ENCODE measurements at places on chromosomes 11 and 22.

DNA sequence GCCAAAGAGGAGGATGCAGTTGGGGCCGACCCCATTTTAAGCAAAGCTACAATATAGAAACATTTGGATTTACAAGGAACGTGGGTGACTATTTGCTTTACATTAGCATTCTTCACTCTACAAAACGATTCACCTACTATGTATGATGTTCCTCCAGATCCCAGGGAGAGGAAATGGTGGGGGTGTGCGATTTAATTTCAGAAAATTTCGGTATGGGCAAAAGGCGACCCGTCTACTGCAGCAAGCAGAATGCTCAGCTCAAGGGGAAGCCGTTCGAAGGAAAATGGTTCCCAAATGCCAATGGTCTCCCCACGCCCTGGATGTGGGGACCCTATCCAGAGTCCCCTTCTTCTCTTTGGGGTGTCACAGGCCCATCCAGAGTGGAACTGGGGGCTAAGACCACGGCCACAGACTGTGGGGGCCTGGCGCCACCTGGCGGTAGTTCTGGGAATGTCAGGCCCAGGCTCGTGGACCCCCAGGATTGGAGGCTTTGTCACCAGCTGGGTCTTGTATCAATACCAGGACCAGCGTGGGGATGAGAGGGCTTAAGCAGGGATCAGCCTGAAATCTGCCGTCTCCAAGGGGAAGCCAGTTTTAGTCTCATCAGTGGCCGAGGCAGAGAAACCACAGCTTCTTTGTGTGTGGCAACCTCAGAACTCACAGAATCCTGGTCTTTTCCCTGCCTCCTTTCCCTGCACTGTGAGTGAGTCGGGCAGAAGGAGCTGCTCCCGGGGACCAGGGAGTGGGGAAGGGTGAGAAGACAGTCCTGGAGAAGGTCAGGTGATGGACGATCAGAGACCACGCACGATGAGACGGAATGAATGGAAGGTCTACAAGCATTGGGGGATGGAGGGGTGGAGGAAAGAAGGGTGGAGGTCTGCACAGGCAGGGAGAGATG lies 8.4 kb downstream of the LRRC10B start:
- DNase-seq: peak; percentile 52

GRCh38 chr11:1876361-1877063 lies 15.2 kb downstream of the PRR33 start:
- DNase-seq: no peak

GRCh38 chr11:8234425-8234821 lies 29.3 kb downstream of the LMO1 start:
- no peak for DNase-seq

GRCh38 chr11:45606514-45607281 lies 58.7 kb downstream of the CHST1 start:
- DNase-seq: no peak

- DNase-seq: no peak
These were observed 20.2 kb downstream of the MYBPC3 start for GRCh38 chr11:47332303-47332711.

DNA sequence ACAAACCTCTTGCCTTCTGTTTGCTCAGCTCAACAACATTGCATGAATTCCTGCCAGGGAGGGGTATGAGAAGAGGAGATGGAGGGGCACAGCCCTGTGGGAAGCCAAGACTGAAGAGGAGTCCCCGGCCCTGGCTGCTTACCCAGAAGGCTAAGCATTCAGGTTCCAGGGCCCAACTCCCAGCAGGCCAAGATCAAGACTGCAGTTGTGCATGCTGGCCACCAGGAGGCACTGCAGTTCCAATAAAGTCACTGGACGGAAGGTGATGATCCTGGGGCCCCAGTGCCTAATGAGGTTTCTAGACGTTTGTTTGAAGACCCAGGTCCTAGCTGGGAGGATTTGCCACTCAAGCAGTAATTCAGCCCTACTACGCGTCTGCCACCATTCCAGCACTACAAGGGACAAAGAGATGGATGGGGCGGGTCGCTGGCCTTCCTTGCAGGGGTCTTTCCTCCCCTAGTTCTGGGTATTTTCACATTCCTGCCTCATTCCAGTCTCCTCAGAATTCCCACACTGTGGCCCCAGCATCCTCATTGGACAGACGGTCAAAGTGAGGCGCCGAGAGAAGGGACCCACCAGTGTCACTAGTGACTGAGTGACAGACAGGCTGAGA lies 23.6 kb downstream of the ALX4 start:
- peak; percentile 69 for DNase-seq

- DNase-seq: no peak
These were observed 406.7 kb downstream of the MN1 start for GRCh38 chr22:27394806-27395404.

DNA sequence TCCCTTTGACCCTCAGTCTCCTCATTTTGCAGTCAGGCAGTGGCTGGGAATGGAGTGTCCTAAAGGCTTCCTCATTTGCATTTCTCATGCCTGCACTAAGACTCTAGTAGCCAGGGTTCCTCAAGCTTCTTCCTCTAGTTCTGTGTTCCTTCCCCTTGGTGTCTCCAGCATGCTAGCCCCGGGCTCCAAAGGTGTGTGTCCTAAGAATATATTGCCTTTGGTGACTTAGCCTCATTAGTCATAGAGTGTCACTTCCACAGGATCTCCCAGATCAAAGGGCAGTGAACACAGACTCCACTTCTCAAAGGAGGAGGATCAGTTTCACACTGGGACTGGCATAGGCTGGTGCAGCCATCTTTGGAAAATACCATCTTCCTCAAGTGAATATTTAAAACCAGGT lies 21.4 kb upstream of the ACER3 start:
- no peak for DNase-seq

- DNase-seq: no peak
These were observed 40.2 kb downstream of the CELF1 start for GRCh38 chr11:47512701-47513100.

DNA sequence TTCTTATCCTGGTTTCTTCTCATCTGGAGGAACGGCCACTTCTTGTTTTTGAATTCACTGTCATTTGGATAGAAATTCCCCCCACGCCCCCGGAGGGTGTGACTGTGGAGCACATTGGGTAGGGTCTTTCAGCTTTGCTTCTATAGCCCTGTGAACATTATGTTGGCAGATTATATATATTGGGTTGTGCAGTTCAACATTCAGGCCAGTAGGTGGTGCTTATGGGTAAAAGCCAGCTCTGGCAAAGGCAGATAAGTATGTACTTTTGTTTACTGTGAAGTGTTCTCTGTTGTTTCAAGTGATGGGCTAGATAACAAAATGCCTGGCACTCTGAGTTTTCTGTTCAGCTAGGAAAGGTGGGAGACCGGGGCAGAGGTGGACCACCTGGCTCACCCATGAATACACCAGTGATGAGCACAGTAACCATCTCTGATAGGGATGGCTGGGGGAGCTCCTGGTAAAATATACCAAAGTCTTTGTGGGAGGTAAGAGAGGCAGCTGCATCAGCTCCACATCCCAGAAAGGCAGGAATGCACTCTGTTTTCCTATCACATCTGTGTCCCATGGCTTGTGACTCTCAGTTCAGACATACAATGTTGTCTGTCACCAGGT lies 1348.2 kb upstream of the RAG2 start:
- DNase-seq: peak; percentile 70

GRCh38 chr11:126725043-126725442 lies 275.5 kb downstream of the KIRREL3 start:
- no peak for DNase-seq

DNA sequence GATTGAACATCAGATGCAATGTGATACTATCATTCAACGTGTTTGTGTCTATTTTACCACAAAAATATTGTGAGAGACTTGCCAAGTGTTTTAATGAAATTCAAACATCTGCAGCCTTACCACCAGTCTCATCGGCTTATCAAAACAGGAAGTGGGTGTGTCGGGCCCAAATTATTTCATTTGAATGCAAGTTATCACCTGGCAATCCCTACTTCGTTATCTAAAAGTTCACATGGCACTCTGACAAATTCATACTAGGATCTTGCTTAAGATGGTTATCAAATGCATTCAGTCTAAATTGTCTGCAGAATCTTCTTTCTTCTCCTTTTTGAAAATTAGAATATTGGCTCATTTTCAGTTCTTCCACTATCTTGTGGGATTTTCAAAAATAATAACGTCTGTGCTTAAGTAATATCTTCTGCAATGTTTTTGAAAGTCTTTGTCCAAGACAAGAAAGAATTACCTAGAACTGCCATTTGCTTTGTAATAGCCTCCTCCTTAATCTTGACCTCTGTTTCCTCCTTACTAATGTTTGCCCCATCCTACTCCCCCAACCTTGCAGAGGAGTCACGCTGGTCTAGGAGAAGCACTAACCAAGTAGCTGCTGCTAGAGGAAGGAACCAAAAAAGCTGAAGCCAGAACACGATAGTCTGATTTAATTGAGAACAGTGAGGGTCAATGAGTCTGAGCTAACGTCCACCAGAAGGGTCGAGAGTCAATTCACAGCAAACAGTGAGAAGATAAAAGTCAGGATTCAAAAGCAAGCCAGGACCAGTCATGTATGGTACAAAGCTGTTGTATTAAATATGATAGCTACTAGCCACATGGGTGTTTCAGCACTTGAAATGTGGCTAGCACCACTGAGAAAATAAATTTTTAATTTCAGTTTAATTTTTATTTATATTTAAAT lies 10.2 kb upstream of the BIRC3 start:
- DNase-seq: peak; percentile 46

- DNase-seq: peak; percentile 57
These were observed 2.4 kb downstream of the ATF4 start for GRCh38 chr22:39522567-39523300.

DNA sequence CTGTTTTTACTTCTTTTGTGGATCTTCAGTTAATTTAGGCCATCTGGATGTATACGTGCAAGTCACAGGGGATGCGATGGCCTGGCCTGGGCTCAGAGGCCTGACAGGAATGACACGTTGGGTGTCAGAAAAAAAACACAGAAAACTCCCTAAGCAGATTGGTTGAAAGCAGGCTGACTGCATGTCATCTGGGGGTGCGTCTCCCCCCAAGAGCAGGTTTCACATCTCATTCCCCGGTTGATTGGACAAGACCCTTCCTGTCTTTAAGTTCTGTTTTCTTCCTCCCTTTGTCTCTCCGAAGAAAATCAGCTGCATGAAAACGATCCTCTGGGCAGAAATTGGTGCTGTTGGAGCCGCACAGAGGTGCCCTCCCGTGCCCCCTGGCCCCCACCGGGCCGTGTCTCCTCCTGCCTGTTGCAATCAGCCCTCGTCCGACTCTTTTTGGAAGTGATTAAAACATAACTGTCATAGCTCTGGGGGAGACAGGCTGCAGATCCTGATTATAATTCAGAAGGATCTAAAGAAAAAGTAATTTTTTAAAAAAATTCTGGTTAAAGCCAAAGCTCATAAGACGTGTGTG lies 71.8 kb upstream of the PARVG start:
- DNase-seq: no peak

- peak; percentile 76 for DNase-seq
These were observed 198.2 kb downstream of the SWAP70 start for GRCh38 chr11:9861860-9862725.

DNA sequence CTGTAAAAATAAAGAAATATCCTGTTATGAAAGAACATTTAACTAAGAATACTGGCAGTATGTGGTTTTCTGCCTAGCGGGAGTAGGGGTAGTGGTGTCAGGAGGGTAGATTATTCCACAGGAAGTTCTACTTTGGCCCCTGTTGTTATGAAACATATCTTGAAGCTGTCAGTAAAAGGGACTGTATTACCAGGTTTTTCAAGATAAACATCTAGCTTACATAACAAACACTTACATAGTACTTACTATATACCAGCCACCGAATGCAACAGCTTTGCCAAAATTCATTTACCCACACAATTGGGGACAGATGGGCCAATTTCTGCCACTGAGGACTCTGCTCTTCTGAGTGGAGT lies 3.7 kb downstream of the TMEM123 start:
- DNase-seq: peak; percentile 15

DNA sequence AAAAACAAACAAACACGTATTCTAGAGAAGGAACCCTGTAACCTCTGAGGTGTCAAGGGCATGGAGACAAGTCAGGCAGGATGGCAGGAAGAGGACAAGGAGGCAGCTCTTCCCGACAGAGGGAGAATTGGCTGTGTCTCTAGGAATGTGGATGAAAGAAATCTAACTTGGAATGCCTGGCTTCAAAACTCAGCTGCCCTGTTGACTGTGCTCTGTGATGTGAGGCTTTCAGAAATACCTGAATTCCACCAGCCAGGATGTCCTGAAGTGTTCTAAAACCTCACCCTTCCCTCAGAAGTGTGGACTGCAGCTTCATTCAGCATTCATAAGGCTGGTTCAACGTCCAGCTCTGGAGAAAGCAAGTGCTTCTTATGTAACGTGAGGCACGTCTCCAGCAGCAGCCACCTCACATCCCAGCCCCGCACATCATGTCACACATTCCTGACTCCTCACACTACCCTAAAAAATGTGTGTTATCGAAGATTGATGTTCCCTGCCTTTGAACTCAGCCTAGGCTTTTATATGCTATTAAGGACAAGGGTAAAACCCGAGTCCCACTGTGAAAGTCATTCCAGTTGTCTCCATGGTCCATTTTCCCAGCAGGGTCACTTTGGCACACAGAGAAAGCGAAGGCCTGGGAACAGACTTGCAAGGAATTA lies 398.9 kb downstream of the ETS1 start:
- DNase-seq: no peak

- no peak for DNase-seq
These were observed 34.1 kb downstream of the GNAZ start for GRCh38 chr22:23104187-23104971.

- no peak for DNase-seq
These were observed 533.5 kb downstream of the TBC1D22A start for GRCh38 chr22:47295982-47296381.

DNA sequence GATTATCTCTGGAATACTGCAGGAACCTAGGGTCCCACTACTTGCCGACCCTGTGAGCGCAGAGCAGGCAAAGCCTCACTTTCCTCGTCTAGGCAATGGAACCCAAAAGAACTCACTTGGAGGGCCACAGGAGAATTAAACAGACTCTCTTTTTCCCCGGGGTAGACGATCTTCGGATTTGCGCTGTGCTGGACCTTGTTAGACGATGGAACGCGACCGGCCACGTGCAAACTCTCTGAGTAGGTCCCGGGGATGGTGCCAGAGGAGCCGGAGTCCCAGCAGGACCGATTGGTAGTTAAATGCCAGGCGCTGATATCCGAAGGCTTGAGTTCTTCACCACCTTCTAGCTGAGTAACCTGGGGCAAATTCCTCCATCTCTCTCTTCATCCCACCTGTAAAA lies 1.0 kb upstream of the SLC1A2 start:
- no peak for DNase-seq

- DNase-seq: no peak
These were observed 8.9 kb upstream of the BBOX1 start for GRCh38 chr11:27031754-27032153.

GRCh38 chr11:7495882-7496551 lies 10.7 kb downstream of the OLFML1 start:
- DNase-seq: peak; percentile 80

- no peak for DNase-seq
These were observed 27.6 kb upstream of the TOLLIP start for GRCh38 chr11:1336836-1337646.

DNA sequence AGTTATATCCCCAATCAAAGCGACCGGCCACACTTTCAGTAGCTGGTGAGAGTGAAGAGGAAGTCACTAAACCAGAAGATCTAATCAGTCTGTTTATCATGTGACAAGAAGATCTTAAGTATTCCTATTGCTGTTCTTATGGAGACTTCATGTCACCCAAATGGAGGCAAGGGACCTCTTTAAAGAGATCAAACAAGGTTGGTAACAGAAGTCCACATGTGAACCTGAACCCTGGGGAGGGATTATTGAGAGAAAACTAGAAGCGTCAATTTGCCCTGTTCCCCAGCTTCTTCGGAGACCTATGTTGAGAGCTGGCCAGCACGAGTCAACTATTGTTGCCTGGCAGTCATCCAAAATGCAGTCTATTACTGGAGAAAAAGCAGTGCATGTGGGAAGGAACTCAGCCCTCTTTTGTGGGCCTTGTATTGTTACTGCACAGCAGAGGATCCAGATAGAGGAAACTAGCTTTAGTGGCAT lies 76.9 kb upstream of the CTSC start:
- DNase-seq: peak; percentile 66

- no peak for DNase-seq
These were observed 246.1 kb upstream of the NARS2 start for GRCh38 chr11:78820741-78821140.
